Mesothelial cell of epicardium (in vitro differentiated cells): ENCODE measurements at places on chromosomes 12 and 14.

DNA sequence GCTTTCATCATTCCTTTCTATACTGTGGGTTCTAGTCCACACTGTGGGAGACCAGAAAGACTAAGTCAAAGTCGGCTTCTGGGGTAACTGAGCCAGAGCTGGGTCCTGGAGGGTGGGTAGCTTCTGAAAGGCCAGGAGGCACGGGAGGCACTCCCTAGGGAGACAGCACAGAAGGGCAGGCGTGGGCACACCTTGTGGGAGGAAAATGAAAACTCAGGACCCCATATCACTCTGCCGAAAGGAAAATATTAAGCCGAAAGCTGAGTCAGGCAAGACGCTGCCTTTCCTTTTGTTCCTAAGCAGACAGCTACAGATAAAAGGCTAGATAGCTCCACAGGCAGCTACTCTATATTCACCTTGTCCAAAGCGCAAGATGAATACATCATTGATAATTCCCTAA lies 20.7 kb downstream of the ANO2 start:
- H3K27ac ChIP-seq = no peak overlapping the region
- peaks cover 14% of the 10 kb centered on the region for H3K27me3 ChIP-seq
- H3K4me3 ChIP-seq = no peak overlapping the region
- H3K36me3 ChIP-seq = no peaks in the 10 kb centered on the region
- no peaks in the 10 kb centered on the region for H3K4me1 ChIP-seq

GRCh38 chr12:28265435-28266042 lies 75.3 kb downstream of the CCDC91 start:
- no peak for DNase-seq
- peaks cover 19% of the 10 kb centered on the region for H3K36me3 ChIP-seq
- peak overlapping the region; percentile 47 for H3K27ac ChIP-seq
- H3K4me1 ChIP-seq = peaks cover 8% of the 10 kb centered on the region
- H3K4me3 ChIP-seq = no peak overlapping the region

- DNase-seq = no peak
- H3K36me3 ChIP-seq = no peaks in the 10 kb centered on the region
- H3K4me1 ChIP-seq = no peaks in the 10 kb centered on the region
- H3K27me3 ChIP-seq = no peaks in the 10 kb centered on the region
- H3K4me3 ChIP-seq = no peak overlapping the region
These were observed 53.7 kb downstream of the SERPINA10 start for GRCh38 chr14:94239406-94239805.

DNA sequence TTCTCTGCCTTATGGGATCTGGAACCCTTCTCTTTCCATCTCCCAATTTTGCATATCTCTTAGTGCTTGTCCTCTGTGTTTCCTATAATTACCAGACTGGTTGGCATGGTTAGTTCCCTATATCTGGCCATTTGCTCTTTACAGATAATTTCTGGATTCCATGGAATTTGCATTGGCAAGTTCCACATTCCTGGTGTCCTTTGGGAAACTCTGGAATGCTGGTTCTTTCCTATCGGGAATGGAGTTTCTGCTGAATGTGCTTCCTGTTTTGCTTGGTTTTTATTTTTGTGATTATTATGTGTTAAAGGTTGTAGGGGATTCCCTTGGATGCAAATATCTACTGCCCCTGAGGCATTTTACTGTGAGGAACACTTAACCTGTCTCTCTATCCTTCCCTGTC lies 193.0 kb upstream of the BTG1 start:
- no peak for DNase-seq
- H3K4me3 ChIP-seq = no peak overlapping the region
- peaks cover 23% of the 10 kb centered on the region for H3K4me1 ChIP-seq
- no peaks in the 10 kb centered on the region for H3K36me3 ChIP-seq
- H3K27me3 ChIP-seq = no peaks in the 10 kb centered on the region
- H3K27ac ChIP-seq = no peak overlapping the region

DNA sequence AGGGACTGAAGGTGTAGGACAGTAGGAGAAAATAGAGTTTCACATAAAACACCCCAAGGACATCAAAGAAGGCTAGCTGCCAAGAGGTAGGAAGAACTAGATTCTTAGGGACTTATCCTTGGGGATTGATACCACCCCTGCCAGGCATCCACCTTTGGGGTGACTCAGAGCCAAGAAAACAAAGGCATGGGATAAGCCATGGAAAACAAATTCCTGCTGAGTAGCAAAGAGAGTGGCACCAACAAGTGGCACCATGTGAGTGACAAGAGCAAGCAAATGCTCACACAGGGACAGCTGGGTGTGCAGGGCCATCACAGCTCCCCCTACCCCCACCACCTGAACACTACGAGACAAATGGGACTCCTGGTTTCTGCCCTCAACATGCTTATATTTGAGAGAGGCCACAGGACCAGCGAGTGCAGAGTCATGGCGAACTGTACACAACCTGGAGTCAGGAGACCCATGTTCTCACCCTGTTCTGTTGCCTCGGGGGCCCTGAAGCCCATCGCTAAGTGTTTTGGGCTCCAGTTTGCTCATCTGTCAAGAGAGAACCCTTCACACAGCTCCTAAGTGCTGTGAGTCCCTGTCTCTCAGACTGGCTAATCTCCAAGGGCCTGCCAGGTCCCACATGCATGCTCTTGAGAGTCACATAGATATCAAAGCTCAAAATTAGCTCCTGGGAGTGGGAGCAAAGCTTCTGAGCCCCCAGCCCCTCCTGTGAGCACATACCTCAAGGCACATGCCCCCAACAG lies 91.9 kb downstream of the DPF3 start:
- no peaks in the 10 kb centered on the region for H3K27me3 ChIP-seq
- DNase-seq = no peak
- H3K4me1 ChIP-seq = no peaks in the 10 kb centered on the region
- H3K36me3 ChIP-seq = no peaks in the 10 kb centered on the region

DNA sequence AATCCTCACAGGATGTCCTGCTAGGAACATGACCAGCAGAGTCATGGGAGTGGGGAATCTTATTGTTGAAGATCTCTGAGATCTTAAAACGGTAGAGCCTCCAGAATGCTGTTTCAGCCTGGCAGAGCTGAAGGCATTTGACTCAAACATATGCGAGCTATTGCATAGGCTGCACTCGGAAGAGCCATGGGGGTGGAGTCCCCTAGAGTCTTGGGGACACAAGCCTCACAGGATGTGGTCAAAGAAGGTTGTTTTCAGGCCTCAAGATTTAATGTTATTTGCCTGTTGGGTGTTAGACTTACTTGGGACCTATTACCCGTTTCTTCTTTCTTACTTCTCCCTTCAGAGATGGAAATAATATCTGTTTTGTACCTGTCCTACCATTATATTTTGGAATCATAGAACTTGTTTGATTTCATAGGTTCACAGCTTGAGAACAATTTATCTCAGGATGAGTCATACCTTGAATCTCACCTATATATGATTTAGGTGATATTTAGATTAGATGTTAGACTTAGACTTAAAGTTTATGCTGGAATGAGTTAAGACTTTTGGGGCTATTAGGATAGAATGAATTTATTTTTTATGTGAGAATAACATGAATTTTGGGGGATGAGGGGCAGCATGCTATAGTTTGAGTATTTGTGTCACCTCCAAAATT lies 172.2 kb upstream of the ATP2B1 start:
- no peaks in the 10 kb centered on the region for H3K27me3 ChIP-seq
- H3K27ac ChIP-seq = no peak overlapping the region
- no peaks in the 10 kb centered on the region for H3K36me3 ChIP-seq
- H3K4me1 ChIP-seq = peaks cover 60% of the 10 kb centered on the region
- DNase-seq = no peak
- no peak overlapping the region for H3K4me3 ChIP-seq

DNA sequence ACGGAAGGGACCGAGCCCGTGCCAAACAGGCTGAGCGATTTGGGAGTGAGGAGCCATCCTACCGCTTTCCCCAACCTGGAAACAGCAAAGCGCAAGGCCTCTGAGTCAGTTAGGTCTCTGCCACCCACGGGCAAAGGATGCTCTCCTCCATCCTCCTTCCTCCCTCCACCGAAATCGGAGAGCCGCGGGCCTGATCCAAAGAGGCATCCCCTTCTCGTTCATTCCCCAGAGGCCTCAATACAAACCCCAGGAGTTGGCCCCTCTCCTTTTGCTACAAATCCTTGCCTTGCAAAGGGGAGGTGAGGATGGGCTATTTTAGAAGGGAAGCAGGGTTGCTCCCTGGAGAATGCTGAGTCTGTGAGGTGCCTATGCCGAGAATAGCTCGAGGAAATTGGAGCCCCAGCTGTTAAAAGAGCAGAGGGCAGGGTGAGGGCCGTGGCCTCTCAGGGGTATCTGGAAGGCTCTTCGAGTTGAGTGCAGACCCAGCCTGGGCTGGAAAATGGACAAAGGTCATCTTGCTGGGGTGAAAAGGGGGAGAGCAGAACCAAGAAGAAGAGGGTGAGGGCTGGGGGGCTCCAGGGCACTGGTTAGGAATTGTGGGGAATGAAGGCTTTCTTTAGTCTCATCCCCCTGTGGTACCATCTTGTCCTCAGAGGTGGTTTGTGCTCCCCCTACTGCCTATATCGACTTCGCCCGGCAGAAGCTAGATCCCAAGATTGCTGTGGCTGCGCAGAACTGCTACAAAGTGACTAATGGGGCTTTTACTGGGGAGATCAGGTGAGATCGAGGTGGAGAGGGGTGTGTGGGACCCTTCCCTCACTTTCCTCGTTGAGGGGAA lies 1.1 kb downstream of the TPI1 start:
- H3K36me3 ChIP-seq = peaks cover 25% of the 10 kb centered on the region
- no peaks in the 10 kb centered on the region for H3K27me3 ChIP-seq
- peak overlapping the region; percentile 93 for H3K4me3 ChIP-seq
- H3K27ac ChIP-seq = peak overlapping the region; percentile 83
- DNase-seq = no peak

DNA sequence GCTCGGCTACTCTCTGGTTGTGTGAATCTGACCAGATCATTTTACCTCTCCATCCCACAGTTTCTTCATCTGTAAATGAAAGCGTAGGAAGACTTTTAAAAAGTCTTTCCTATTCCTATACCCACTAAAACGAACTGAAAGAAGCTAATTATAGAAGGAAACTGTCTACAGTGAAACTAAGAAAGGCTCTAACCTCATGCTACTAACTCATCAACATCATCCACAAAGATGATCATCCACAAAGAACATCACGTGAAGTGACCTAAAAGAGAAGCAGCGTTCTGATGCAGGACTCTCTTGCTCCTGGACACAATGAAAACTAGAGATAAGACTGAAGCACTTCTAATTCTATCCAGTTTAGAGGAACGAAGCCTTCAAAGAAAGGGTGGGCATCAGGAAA lies 58.5 kb upstream of the OSBPL8 start:
- H3K27ac ChIP-seq = no peak overlapping the region
- peaks cover 5% of the 10 kb centered on the region for H3K4me1 ChIP-seq
- no peak overlapping the region for H3K4me3 ChIP-seq
- DNase-seq = no peak
- H3K27me3 ChIP-seq = no peaks in the 10 kb centered on the region

GRCh38 chr14:77738559-77739250 lies 22.3 kb downstream of the SNW1 start:
- H3K4me1 ChIP-seq = peaks cover 5% of the 10 kb centered on the region
- H3K36me3 ChIP-seq = peaks cover 33% of the 10 kb centered on the region
- no peak for DNase-seq
- no peaks in the 10 kb centered on the region for H3K27me3 ChIP-seq
- no peak overlapping the region for H3K4me3 ChIP-seq
- H3K27ac ChIP-seq = no peak overlapping the region

DNA sequence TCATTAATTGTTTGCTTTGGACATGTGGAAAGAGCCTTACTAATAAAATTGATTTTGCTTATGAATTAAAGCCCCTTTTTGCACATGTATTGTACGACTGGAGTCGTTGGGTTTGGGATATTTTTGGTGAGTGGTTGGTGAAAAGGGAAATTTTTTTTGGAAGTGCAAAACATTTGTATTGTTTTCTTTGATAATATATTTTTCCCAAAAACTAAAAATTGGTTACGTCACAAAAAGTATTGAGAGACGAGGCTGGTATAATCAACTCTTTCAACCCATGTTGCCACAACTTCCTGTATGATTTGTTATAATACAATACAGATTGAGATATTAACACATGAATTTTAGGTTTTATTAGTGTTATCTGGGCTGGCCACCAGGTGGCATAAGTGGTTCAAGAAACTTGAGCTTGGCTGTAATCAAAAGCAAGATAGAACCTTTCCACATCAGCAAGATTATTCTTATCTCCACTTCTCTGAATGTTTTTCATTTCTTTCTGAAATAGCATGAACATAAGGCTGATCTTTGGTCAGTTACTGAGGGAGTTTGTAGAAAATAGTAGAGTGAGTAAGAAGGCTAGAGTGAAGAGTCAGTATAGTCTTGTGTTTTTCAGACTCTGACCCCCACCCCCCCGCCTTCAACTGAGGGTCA lies 8.7 kb downstream of the NGDN start:
- no peaks in the 10 kb centered on the region for H3K27me3 ChIP-seq
- peaks cover 14% of the 10 kb centered on the region for H3K4me1 ChIP-seq
- peaks cover 26% of the 10 kb centered on the region for H3K36me3 ChIP-seq

DNA sequence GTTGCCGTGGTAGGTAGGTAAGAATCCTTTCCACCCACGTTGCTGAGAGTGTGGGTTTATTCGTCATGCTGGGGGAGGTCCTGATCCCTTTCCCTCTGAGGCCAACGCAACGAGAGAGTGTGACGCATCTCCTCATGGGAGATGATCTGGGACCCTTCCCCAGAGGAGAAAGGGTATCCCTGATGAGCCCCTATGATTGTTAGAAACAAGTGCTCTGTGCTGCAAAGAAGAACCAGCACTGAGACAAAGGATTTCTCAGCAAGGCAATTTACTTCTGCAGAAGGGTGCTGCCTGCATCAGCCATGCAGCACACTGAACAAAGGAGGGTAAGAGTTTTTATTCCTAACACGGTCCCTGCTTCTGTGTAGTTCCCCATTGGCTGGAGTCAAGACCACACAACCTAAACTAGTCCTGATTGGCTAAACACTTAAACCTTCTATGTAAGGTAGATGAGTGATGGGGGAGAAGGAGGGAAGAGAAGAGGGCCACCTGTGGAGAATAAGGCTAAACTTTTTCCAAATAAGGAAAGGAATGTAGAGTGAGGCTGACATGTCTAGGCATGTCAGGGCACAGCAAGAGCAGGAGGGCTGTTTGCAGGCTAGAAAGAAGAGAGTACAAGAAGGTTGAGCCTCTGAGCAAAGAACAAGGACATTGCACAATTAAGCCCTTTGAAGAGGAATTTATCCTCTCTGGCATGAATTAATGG lies 21.3 kb downstream of the CLEC2A start:
- no peaks in the 10 kb centered on the region for H3K4me1 ChIP-seq
- H3K27me3 ChIP-seq = no peaks in the 10 kb centered on the region
- H3K36me3 ChIP-seq = peaks cover 6% of the 10 kb centered on the region
- DNase-seq = no peak
- H3K27ac ChIP-seq = peak overlapping the region; percentile 14

- no peak overlapping the region for H3K4me3 ChIP-seq
- no peaks in the 10 kb centered on the region for H3K4me1 ChIP-seq
- H3K27ac ChIP-seq = no peak overlapping the region
- no peaks in the 10 kb centered on the region for H3K27me3 ChIP-seq
These were observed 12.4 kb downstream of the EIF2B1 start for GRCh38 chr12:123621101-123621500.

DNA sequence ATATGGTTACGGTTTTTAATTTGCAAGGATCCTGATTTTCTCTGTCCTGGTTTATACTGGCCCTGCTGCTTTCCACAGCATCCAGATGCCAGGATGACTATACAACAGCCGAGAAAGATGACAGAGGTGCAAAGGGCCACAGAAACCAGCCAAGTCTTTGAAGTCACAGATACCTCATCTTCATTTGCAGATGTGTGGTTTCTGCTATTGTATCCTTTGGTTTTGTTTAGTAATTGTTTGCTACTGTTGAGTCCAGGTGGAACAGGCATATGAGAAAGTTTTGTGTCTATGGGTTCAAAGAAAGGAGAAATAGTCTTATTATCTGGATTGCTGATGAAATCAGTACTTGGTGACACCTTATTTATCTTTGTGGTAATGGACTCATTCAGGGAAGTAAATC lies 17.3 kb upstream of the KLHL42 start:
- no peak overlapping the region for H3K27ac ChIP-seq
- H3K36me3 ChIP-seq = peaks cover 4% of the 10 kb centered on the region
